ENCODE measurements at places on chromosomes 11 and 22. TPM values are rescaled to one million over a fixed set of nuclear protein-coding genes. Genes with fewer than 3 reads are reported as not detected.

Gene MS4A6E
- not detected for polyA plus RNA-seq

Gene METTL15
- 4.9 TPM for polyA plus RNA-seq

Gene KLHDC7B
- 0.08 TPM for polyA plus RNA-seq

Gene OTOG
- polyA plus RNA-seq: not detected

Gene CYP2D6
- 1.8 TPM for polyA plus RNA-seq

Gene CD3D
- polyA plus RNA-seq: not detected

Gene SAA4
- polyA plus RNA-seq: not detected

Gene SH3BP1
- 0.77 TPM for polyA plus RNA-seq

Gene RPUSD4
- polyA plus RNA-seq: 12.9 TPM

Gene DGAT2
- 4.8 TPM for polyA plus RNA-seq

Gene HSPB2
- polyA plus RNA-seq: 22.1 TPM

Gene C11orf52
- 1.7 TPM for polyA plus RNA-seq

Gene SHANK2
- polyA plus RNA-seq: 27.9 TPM

Gene GAL3ST1
- polyA plus RNA-seq: 0.15 TPM

Gene GDPD5
- 14.7 TPM for polyA plus RNA-seq

Gene MMP12
- not detected for polyA plus RNA-seq

Gene CHADL
- polyA plus RNA-seq: 0.28 TPM

Gene TCN2
- polyA plus RNA-seq: 1.4 TPM

Gene OPCML
- 43.2 TPM for polyA plus RNA-seq

Gene CCS
- 12.9 TPM for polyA plus RNA-seq

Gene NAALADL1
- polyA plus RNA-seq: not detected

Gene PRG3
- not detected for polyA plus RNA-seq

Gene TMEM184B
- 24.6 TPM for polyA plus RNA-seq

Gene CALCB
- polyA plus RNA-seq: not detected

Gene PTDSS2
- 3.5 TPM for polyA plus RNA-seq

Gene OR10G4
- not detected for polyA plus RNA-seq

Gene HBG2
- not detected for polyA plus RNA-seq

Gene MYRF
- polyA plus RNA-seq: not detected

Gene DDI1
- not detected for polyA plus RNA-seq
